Fibroblast of skin of abdomen (primary cell): ENCODE measurements at places on chromosomes 13 and 19.
A peak's percentile ranks its signal among the peaks of the same experiment; 100 is the strongest.

DNA sequence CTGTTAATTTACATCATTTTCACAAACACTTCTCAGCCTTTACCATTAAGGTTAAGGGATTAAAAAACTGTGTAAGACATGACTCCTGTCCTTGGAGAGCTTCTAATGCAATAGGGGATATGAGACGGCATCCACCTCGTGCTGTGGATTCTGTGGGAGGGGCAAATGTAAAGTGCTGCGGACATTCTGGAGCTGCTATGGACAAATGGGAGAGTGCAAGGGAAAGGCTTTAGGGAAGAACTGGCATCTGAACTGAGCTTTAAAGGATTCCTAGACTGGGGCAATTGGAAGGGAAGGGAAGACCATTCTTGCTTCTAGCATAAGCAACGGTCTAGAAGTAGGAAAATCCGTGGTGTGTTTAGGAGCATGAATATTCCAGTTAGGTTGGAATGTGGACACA lies 31.4 kb downstream of the CDADC1 start:
- DNase-seq, result no peak

DNA sequence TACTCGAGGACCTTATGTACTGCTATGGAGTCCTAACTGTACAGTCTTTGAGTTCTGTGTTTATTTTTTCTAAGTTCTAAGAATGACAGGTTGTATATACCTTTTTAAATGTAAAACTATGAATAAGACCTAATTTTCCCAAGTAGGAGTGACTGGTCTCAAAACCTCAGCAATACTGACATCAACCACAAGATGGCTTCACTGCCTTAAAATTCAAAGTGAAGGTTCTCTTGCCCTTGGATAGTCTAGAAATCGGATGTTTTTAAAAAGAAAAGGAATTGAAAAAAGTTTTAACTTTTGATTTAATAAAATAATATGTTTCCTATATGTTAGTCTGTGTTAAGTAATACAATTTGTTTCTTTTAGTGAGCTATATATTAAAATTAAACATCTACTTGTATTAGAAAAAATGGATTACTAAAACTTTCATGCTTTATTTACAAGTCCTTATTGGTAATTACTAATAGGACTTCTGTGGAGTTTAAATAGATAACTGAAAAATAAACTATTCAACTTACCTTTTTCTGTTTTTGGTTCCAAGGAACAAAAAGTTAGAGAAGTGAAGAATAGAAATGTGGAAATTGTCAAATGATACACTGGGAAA lies 52.0 kb downstream of the TDRD3 start:
- peak; percentile 41 for DNase-seq

- DNase-seq, result no peak
Observed at GRCh38 chr19:41796901-41797300, 514 bp downstream of the CEACAM3 start.

DNA sequence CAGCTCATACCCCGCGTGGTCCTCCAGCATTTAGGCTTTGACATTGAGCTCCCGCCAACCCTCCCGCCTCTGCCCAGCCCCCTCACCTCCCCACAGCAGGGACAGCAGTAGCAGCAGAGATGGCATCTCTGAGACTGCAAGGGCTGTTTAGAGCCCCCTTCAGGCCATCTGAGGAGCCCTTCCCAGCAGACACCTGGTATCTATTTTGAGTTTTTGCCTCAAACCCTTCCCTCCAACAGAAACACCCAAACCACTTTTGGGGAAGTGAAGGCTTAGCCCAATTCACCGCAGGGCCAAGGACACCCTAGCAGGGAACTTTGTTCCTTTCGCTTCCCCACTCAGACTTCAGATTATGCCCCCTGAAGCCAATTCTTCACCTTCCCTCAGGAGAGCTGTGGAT lies 6.3 kb upstream of the ZNF175 start:
- no peak for DNase-seq

DNA sequence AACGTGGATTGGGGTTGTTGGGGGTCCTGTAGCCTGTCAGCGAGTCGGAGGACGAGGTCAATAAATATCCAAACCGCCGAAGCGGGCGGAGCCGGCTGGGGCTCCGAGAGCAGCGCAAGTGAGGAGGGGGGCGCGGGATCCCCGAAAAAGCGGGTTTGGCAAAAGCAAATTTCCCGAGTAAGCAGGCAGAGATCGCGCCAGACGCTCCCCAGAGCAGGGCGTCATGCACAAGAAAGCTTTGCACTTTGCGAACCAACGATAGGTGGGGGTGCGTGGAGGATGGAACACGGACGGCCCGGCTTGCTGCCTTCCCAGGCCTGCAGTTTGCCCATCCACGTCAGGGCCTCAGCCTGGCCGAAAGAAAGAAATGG lies 754 bp upstream of the SIX5 start:
- DNase-seq, result no peak

DNA sequence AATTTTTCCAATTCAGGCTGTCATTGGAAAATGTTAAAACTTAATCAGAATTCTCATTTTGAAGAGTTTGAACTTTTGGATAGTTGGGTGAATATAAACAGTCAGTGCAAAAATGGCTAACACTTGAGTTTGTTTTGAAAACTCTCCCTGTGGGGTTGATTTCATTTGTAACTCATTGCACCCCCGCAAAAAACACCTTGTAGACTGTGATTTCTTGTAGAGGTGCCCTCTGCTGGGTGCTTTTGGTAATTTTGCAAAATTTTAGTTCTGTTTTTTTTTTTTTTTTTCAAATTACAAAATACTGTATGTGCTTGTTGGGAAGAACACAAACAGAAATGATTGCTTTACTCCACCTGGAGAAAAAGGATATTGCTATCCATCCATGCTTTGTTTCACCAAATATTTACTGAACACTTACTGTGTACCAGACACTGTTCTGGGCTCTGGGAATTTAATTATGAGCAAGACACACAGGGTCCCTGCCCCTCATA lies 28.2 kb upstream of the GPI start:
- peak; percentile 34 for DNase-seq

- no peak for DNase-seq
Observed at GRCh38 chr13:40330950-40331349, 335.5 kb downstream of the FOXO1 start.

- DNase-seq, result no peak
Observed at GRCh38 chr19:4654437-4655361, 15.4 kb downstream of the TNFAIP8L1 start.

DNA sequence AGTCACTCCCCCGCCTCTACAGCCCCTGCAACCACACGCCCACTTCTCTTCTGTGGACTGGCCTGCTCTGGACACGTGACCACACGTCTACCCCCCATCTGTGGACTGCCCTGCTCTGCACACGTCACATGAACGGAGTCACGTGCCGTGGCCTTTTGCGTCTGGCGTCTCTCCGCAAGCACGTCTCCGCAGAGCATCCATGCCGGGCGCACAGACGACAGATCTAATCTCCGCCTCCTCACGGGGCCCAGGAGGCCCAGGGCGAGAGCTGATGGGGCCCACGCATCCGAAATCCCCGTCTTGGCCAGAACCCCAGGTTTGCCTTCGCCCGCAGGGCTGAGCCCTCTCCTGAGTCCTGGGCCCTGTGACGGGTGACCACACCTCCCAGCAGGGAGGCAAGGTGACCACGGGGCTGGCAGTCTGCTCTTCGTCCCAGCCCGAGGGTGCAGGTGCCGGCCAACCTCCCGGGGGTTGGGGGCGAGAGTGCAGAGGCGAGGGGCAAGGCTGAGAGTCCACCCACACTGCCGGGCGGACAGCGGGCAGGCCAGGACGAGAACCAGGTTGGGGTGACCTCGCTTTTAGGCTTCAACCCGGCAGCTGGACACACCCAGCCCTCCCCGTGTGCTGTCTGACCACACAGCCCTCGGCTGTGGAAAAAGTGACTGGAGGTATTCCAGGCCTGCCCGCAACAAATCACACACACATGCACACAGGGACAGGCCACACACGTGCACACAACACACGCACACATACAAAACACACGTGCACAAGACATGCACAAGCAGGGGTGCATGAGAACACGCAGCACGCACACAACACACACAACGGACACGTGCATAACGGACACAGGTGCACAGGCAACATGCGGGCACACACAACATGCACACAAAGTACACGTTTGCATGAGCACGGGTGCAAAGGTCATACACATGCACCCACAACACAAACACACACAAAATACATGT lies 3.9 kb downstream of the SBNO2 start:
- peak; percentile 70 for DNase-seq

DNA sequence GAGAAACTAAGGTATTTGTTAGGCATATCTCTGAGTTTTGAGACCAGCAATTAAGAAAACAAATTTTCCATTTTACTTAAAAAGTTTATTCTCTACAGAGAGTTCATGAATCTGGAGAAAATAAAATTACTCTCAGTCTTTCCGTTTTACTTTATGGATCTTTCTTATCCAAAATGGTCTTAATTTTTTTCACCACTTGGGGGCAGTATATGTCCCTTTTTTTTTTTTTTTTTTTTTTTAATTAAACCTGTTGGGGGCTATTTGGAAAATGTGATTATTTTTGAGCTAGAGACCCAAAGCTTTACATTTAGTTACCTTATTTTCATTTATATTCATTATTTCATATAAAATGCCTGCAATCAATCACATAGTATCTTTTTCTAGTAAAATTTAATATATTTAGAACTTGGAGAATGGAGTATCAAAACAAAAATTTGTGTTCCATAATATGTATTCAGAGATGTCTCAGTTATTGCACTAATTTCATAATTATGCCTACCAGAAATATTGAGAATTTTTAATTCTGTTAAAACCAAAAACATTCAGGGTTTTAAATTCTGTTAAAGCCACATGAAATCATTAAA lies 27.1 kb downstream of the PIBF1 start:
- DNase-seq, result peak; percentile 3

DNA sequence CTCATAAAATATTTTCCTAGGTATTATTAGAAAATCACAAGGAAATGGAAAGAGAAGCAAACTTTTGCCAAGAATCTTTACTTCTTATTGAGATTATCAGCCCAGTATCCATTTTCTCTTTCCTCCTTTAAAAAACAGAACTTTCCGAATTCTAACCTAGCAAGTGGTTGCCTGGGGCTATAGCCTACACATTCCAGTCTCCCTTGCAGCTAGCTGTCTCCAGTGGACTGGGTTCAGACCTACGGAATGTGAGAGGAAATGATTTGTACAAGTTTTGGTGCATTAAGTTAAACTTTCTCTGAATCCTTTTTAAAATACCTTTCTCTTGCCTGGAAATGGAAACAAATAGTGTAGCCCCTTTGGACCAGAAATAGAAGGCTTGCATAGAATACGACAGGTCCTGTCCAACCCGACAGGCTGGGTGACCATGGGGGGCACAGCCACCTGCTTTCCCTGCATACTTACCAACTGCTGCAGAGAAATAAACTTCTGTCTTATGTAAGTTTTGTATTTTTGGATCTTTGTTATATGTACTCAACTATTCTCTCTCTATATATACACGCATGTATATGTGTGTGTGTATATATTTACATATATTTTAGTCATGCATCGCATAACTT lies 185.9 kb downstream of the NALCN start:
- DNase-seq, result no peak

GRCh38 chr19:46000491-46001246 lies 5.4 kb downstream of the CCDC61 start:
- no peak for DNase-seq

DNA sequence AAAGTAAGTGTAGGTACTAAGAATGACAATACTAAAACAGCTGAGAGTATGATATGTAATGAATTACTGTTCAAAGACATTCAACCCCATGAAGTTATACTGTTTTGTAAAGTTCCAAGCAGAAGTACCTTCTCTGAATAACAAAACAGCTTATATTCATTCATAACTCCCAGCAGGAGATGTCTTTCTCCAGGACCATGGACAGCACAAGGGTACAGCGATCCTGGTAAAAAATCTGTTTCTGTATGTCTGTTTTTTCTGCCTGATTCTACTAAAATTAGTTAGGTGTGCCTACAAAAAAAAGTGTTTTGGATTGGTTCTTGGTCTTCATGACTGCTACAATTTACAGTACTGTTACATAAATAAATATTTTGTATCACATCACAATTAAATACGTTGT lies 172.5 kb upstream of the SLITRK5 start:
- no peak for DNase-seq

GRCh38 chr19:35055715-35056179 lies 14.2 kb downstream of the HPN start:
- DNase-seq, result no peak

DNA sequence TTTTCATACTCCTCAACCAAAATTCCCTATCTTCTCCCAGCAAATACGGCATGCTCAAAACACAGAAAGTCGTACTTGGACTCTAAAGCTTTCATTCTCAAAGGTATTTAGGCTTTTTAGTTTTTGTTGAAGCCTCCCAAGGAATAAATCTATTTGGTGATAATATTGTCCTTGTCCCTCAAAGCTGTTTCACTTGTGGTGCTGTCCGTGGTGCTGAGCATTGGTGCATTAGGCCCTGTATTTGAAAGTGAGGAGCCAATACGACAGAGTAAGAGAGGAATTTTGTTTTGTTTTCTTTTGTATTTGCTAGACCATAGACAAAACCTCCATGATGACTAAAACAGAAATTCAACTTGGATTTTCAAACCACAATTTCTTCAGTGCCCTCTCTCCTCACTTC lies 3.2 kb upstream of the LGALS13 start:
- DNase-seq, result peak; percentile 3

- no peak for DNase-seq
Observed at GRCh38 chr13:20503088-20504083, 22.3 kb downstream of the CRYL1 start.

DNA sequence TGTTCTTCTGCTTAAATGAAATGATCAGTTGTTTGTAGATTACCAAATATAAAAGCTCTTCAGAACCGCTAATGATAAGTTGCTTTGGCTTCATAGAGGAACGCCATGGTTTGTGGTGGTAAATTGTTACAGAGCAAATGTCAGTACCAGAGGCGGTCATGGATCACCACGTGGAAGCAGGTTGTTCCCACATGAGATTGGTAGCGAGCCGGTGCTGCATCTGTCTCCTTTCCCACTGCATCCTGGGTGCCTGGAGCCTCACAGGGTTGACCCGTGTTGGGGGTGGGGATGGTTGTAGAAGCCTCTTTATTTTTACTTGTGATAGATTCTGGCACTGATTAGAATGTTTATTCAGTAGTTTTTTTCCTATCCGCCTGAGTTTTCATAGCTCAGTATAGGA lies 14.7 kb downstream of the GARRE1 start:
- no peak for DNase-seq

GRCh38 chr19:20289186-20289585 lies 122.2 kb downstream of the ZNF486 start:
- no peak for DNase-seq

DNA sequence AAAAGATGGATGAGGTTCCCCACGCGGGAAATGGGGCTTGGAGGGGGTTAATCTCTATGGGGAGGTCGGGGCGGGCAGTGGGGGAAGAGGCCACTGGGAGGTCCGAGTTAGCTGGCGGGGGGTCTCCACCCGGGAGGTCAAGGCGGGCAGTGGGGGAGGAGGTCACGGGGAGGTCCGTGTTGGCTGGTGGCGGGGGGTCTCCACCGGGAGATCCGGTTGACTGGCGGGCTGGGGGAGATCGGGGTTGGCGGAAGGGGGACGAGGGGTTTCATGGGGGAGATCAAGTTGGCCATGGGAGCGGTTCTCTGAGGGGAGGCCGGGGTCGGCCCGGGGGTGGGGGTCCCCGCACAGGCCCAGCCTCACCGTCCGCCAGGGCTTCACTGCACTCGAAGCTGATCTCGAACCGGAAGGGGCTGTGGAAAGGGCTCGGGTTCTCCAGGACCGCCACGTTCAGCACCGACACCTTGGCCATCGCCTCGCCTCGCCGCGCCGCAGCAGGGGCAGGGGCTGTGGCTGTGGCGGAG lies 342 bp downstream of the ASF1B start:
- no peak for DNase-seq
